ENCODE measurements at places on chromosomes 1 and 21. TPM values are rescaled to one million over a fixed set of nuclear protein-coding genes. Genes with fewer than 3 reads are reported as not detected.
A peak's percentile ranks its signal among the peaks of the same experiment; 100 is the strongest.

GRCh38 chr1:8463144-8463927 is 145.4 kb downstream of the SLC45A1 start:
- H3K36me3 ChIP-seq: peaks cover 11% of the 10 kb centered on the region
- no peak overlapping the region for H3K4me3 ChIP-seq
- no peaks in the 10 kb centered on the region for H3K27me3 ChIP-seq
- no peak for DNase-seq
- H3K27ac ChIP-seq: no peak overlapping the region

GRCh38 chr1:70066711-70067110 is 138.7 kb downstream of the LRRC40 start:
- H3K27ac ChIP-seq: no peak overlapping the region
- H3K27me3 ChIP-seq: no peaks in the 10 kb centered on the region
- no peaks in the 10 kb centered on the region for H3K4me1 ChIP-seq
- no peaks in the 10 kb centered on the region for H3K36me3 ChIP-seq
- no peak overlapping the region for H3K4me3 ChIP-seq

- H3K27me3 ChIP-seq: no peaks in the 10 kb centered on the region
- DNase-seq: no peak
- H3K27ac ChIP-seq: no peak overlapping the region
- H3K4me3 ChIP-seq: no peak overlapping the region
- H3K36me3 ChIP-seq: no peaks in the 10 kb centered on the region
- peaks cover 8% of the 10 kb centered on the region for H3K4me1 ChIP-seq
These were observed 251.1 kb upstream of the IRF2BP2 start for GRCh38 chr1:234861024-234861620.

DNA sequence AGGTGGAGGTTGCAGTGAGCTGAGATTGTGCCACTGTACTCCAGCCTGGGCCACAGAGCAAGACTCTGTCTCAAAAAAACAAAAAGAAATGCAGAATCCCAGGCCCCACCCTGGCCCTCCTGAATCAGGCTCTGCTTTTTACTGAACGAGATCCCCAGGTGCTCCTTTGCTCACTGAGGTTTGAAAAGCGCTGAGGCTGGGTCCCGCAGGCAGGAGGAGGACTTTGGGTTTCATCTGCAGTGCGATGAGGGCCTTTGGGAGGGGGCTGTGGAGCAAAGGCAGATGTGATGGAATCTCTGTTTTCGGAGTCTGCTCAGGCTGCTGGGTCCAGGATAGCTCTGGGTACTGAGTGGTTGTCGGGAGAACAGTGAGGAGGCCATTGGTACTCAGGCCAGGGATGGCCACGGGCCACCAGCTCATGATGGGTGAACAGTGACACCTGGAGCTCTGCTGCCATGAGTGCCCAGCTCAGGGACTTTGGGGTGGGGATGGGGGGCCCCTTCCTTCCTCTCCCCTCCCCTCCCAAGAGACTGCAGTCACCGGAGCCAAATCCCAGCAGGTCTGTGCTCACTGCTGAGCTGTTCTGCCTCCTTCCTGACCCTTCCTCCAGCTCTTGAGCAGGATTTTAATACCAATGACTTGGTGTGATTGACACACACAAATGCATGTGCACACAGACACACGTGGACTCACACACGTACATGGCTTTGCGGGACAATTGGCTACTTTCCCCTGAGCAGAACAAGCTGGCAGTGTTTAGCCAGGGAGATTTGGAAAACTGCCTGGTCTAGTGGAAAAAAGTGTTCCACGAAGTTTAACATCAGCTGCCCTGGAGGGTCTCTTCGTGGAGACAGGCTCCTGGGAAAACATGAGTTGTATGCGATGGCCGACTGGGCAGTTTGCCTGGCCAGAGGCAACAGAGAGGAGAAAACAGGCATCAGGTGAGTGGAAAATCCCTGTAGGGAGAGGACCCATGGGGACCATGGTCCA is 3.6 kb upstream of the DHRS3 start:
- H3K4me1 ChIP-seq: peaks cover 37% of the 10 kb centered on the region
- no peaks in the 10 kb centered on the region for H3K27me3 ChIP-seq
- H3K4me3 ChIP-seq: no peak overlapping the region
- H3K27ac ChIP-seq: no peak overlapping the region
- no peaks in the 10 kb centered on the region for H3K36me3 ChIP-seq

- peaks cover 82% of the 10 kb centered on the region for H3K4me1 ChIP-seq
- peaks cover 14% of the 10 kb centered on the region for H3K36me3 ChIP-seq
- H3K27me3 ChIP-seq: no peaks in the 10 kb centered on the region
- no peak overlapping the region for H3K4me3 ChIP-seq
- no peak for DNase-seq
These were observed 6.1 kb downstream of the TENT5C start for GRCh38 chr1:117611894-117612483.

DNA sequence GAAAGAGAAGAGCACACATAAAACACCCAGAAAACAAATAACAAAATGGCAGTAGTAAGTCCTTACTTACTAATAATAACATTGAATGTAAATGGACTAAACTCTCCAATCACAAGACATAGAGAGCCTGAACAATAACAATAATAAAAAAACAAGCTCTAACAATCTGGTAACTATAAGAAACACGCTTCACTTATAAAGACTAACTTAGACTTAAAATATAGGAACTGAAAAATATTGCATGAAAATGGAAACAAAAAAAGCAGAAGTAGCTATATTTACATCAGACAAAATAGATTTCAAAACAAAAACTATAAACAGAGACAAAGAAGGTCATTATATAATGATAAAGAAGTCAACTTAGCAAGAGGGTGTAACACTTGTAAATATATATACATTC is 83.1 kb upstream of the LYPLAL1 start:
- no peak for DNase-seq
- H3K36me3 ChIP-seq: no peaks in the 10 kb centered on the region

DNA sequence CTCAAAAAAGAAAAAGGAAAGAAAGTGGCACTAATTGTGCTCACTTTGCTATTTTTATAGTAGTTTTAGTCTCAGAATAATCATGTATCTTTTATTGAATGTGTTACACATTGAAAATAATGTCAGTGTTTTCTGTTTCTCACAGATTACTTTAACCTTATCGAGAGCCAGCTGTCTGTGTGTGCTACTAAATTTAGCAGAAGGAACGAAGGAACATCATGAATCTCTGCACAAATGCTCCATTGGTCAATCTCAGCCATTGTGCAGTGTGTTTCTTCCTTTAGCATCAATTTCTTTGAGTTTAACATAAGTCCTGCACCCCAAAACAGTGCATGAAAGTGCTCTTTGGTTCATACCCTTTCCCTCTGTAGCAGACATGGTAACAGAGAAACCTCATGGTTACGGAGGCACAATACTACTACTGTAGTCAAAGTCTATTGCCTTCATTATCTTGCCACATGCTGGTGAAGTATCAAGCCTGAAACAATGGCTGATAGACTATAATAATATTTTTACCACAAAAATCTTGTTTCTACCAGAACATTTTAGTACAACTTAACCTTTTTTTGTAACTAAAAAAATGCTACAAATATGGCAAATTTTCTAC is 310.0 kb downstream of the HMCN1 start:
- H3K36me3 ChIP-seq: no peaks in the 10 kb centered on the region
- H3K27ac ChIP-seq: no peak overlapping the region
- H3K4me3 ChIP-seq: no peak overlapping the region

- H3K27me3 ChIP-seq: no peaks in the 10 kb centered on the region
- no peak overlapping the region for H3K4me3 ChIP-seq
- H3K4me1 ChIP-seq: no peaks in the 10 kb centered on the region
- no peak for DNase-seq
- no peaks in the 10 kb centered on the region for H3K36me3 ChIP-seq
These were observed 103.5 kb upstream of the SERTAD4 start for GRCh38 chr1:210129092-210129491.

- no peaks in the 10 kb centered on the region for H3K4me1 ChIP-seq
- no peaks in the 10 kb centered on the region for H3K36me3 ChIP-seq
- no peaks in the 10 kb centered on the region for H3K27me3 ChIP-seq
- DNase-seq: no peak
These were observed 65.2 kb upstream of the TMPRSS15 start for GRCh38 chr21:18468790-18469189.

DNA sequence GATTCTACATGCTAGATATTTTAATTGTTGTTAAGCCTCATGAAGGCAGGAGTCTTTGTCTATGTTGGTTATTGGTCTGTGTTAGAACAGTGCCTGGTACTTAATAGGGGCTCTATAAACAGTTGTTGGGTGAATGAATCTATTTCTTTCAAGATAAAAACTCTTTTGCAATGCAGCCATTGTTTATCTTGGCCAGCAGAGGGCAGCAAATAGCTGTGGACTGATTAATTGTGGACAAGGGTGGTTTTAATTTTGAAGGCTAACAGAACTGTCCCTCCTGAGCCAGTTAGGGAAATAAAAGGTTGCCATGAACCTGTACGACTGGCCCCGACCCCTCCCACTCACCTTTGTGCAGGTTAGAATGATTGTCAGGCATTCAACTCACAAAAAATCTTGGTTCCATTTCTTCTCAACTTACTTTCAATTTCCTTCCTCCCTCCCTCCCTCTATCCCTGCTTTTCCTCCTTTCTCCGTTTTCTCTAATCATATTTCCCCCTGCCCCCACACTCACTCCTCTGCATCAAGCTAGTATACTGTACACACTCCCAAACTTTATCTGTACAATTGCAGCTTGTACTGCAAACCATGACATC is 66.3 kb upstream of the DIRAS3 start:
- no peak overlapping the region for H3K27ac ChIP-seq
- H3K4me1 ChIP-seq: peaks cover 2% of the 10 kb centered on the region
- H3K4me3 ChIP-seq: peak overlapping the region; percentile 23
- H3K36me3 ChIP-seq: no peaks in the 10 kb centered on the region
- DNase-seq: no peak
- H3K27me3 ChIP-seq: peaks cover 10% of the 10 kb centered on the region

DNA sequence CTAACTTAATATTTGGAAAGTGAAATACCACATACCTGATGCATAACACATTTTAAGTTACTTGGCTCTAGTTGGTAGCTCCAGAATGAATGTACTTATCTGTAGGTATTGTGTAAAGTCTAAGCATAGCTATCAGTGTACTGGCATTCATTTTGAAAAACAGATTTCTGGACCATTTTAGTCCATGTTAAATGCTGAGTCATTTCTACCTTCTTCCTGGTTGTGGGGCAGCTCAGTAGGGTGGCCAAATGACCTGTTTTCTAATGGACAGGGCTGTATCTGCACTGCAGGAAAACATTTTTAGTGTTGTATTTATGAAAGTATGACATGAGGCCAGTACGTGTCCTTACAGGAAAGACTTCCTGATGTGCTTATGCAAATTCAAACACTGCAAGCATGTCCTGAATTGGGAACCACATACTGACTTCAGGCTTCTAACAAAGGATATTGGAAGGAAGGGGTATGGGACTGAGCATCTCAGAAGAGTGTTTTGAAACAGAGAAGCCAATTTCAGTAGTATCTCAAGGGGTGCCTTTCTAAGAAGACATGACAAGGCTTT is 300.3 kb upstream of the B3GALT2 start:
- H3K27ac ChIP-seq: no peak overlapping the region
- DNase-seq: no peak
- no peaks in the 10 kb centered on the region for H3K36me3 ChIP-seq

DNA sequence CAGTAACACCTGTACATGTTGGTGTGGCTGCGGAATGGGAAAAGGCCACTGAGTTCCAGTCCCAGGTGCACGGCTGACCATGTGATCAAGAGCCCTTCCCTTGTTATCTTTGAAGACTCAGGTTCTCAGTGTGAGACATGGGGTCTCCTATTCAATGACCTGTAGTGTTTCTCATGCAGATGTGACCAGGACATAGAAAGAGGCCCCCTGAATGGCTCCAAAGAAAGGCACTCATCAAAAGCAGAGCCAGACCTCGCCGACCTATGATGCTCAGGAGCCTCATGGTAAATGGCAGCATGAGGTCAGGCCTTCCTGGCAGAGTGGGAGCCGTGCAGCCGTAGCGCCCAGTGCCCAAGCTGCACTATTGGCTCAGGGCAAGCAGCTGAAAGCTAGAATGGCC is 42.3 kb upstream of the HAO2 start:
- no peaks in the 10 kb centered on the region for H3K36me3 ChIP-seq
- peaks cover 12% of the 10 kb centered on the region for H3K4me1 ChIP-seq

DNA sequence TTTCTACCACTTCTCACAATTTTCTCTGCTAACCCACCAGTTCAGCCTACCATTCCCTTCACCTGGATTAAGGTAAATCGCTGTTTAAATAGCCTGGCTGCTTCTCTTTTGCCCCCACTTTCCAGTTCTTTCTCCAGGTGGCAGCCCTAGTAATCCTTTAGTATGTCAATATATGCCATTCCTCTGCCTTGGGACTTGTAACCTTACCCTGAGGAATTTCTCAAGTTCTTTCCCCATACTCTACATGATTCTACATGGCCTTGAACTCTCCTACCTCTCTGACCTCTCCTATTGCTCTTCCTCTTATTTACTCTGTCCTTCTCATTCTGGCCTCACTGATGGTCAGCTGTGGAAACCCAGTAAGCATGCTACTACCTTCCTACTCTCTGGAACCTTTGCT is 546.0 kb downstream of the PLA2G4A start:
- H3K36me3 ChIP-seq: no peaks in the 10 kb centered on the region
- no peaks in the 10 kb centered on the region for H3K4me1 ChIP-seq
- H3K4me3 ChIP-seq: no peak overlapping the region
- DNase-seq: no peak

GRCh38 chr21:15000081-15000480 is 64.7 kb downstream of the NRIP1 start:
- no peaks in the 10 kb centered on the region for H3K36me3 ChIP-seq
- no peak overlapping the region for H3K27ac ChIP-seq
- no peak overlapping the region for H3K4me3 ChIP-seq
- DNase-seq: no peak
- H3K27me3 ChIP-seq: no peaks in the 10 kb centered on the region

GRCh38 chr1:40664791-40665190 is 691 bp downstream of the RIMS3 start:
- peak overlapping the region; percentile 35 for H3K4me3 ChIP-seq
- no peak for DNase-seq
- H3K36me3 ChIP-seq: no peaks in the 10 kb centered on the region
- no peak overlapping the region for H3K27ac ChIP-seq
- no peaks in the 10 kb centered on the region for H3K27me3 ChIP-seq
- peaks cover 23% of the 10 kb centered on the region for H3K4me1 ChIP-seq

DNA sequence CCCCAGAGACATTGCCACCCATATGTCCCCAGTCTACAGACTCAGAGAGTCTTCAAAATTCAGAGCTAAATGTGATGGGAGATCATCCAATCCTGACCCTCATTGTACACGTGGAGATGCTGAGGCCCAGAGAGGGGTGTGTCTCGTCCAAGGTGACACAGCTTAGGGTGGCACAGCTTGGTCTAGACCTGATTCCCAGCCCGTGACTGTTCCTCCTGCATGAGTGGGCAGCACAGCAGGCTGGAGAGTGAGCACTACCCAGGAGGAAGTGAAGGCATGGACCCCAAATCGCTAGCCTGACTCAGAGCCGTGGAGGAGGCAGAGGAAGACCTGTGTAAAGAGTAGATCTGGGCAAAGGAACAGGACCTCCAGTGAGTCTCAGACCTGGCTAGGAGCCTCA is 16.4 kb downstream of the S100A7 start:
- H3K36me3 ChIP-seq: no peaks in the 10 kb centered on the region
- no peaks in the 10 kb centered on the region for H3K4me1 ChIP-seq
- no peak overlapping the region for H3K27ac ChIP-seq
- no peak for DNase-seq
- H3K4me3 ChIP-seq: no peak overlapping the region

GRCh38 chr1:45319761-45320160 is 6.9 kb upstream of the HPDL start:
- H3K4me1 ChIP-seq: no peaks in the 10 kb centered on the region
- no peak overlapping the region for H3K4me3 ChIP-seq
- H3K27me3 ChIP-seq: no peaks in the 10 kb centered on the region

The CELA3B gene
- total RNA-seq: not detected

The UBE2U gene
- total RNA-seq: not detected

The MOB3C gene
- 7.8 TPM for total RNA-seq

The FAM3B gene
- total RNA-seq: not detected

The LAMC1 gene
- not detected for total RNA-seq

The SHE gene
- not detected for total RNA-seq

Measured in CD4-positive, alpha-beta T cell (primary cell).